Activated CD4-positive, alpha-beta T cell treated with anti-CD3 and anti-CD28 coated beads, Interleukin-2, Interleukin-4, amounts not matched to agents 100 ng/mL and 50 ng/mL, durations not matched to agents 16 hours and 8 hours (primary cell): ENCODE measurements at places on chromosomes 1 and 21.

- peak; percentile 49 for DNase-seq
Observed at GRCh38 chr1:11693024-11693590, 1.6 kb downstream of the DRAXIN start.

GRCh38 chr1:197422993-197423392 lies 154.9 kb downstream of the CRB1 start:
- no peak for DNase-seq

DNA sequence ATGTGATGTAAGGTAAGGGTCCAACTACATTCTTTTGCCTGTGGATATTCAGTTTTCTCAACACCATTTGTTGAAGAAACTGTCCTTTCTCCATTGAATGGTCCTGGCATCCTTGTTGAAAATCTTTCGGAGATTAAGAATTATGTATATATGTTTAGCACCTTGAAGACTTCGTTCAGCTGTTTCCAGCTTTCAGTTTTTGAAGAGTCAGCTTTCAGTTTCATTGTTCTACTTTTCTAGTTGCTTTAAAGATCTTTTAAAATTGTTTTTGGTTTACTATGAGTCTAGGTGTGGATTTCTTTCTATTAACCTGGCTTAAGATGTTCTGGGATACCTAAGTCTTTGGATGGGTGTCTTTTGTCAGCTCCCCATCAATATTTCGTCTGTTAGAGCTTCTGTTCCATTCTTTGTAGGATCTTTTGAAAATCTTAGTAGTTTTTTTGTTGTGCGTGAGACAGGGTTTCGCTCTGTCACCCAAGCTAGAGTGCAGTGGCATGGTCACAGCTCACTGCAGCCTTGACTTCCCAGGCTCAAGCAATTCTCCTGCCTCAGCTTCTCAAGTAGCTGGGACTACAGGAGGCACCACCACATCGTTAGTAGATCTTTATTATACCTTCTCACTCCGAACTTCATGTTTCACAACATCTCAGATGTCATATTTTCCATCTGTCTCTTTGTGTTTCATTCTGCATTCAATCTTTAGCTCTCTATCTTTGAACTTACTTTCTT lies 353.5 kb upstream of the B3GALT2 start:
- DNase-seq: peak; percentile 39

DNA sequence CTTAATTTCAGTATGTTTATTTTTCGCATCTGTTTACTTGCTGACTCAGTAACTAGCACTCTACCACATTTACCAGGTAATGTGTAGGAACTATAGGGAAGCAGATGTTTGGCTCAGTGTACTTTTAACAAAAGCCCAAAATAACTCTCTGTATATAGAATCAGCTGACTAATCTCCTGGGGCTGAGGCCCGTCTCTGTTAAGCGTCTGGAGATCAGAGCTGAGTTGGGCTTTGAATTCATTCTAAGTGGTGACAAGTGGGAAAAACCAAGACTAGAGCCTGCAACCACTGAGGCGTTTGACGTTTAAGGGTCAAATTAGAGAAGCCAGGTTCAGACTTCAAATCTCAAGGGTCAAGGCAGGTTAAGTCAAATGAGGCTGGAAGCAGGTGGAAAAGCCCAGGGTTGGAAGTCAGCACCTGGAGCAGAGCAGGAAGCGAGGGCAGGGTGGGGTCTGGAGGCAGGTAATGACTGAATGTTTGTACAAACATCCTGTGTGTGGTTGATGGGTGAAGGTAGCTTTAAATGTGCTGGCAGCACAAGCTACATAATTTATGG lies 56.8 kb upstream of the LYST start:
- no peak for DNase-seq

GRCh38 chr1:39494671-39495410 lies 3.4 kb downstream of the BMP8A start:
- DNase-seq: no peak

DNA sequence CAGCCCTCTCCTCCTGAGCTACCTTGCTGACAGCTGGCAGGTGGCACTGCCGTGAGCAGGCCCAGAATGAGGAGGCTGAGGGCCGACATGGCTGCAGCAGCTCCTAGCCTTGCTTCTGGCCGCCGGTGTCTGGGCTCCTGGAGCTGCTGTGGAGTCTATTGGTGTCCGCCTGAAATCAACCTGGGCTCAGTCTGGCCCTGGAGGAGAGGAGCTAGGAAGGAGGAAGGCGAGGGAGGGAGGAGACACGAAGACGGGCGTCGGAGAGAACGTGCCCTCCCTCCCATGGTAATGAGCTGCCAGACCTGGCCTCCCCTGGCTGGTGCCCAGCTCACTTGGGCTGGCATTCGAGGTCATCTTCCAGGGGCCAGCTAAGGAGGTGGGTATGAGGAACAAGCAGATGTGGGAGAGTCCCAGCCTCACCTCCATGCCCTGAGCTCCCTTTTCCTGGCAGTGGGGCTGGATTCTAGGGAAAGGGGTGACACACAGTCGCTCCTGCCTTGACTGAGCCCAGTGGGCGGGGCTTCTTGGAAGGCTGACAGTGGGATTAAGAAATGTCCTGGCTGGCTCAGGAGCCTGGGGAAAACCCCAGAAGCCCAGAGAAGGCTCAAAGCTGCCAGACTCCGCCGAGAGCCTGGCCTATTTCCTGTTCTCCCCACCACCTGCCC lies at the start of gene PDZK1IP1:
Gene PDZK1IP1, minus strand, starts transcription at position 193 of the 665 bp plus-strand sequence. Its CDS starts 104 bp downstream, at position 89.
- no peak for DNase-seq

GRCh38 chr1:11207898-11208611 lies 18.9 kb downstream of the ANGPTL7 start:
- DNase-seq: no peak

GRCh38 chr1:93244298-93245069 lies 64.0 kb downstream of the CCDC18 start:
- no peak for DNase-seq

DNA sequence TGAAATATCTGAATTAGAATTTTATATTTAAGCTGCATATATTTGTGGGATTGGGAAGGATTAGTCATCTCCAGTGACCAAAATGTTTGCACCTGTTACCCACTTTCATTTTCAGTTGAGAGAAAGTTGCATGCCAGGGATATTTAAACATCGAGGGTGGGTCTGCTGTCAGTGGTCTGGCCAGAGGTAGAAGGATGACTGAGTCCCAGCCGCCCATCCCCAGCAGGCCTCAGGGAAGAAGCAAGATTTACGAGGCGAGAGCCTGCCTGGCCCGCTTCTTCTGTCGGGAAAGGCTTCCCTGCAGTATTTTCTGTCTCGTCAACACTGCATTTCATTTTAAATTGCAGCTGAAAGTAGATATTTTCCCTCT lies 1.4 kb upstream of the MAN1C1 start:
- no peak for DNase-seq

DNA sequence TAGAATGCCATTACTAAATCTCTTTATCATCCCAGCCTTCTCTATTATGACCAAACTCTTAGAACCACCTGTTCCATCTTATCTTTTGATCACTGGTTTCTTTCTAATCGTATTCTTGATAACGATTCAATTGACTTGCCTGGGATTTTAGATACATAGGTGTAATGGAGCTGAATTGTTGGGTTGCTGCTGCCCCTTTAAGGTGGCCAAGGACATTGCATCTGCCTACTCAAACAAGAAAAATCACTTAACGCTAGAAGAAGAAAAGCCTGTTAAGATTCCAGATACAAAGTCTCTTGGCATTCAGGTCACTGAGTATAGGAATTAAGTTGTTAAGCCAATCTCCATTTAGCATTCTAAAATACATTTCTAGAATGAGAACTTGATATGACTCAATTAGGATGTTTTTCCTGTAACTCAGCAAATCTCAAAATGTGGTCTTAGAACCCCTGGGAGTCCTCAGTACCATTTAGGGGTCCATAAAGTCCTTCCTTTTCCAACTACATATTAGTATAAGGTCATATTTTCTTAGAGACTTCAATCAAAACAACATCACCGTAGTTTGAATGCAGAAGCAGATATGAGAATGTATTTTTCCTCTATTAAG lies 12.4 kb downstream of the NEXN start:
- DNase-seq: peak; percentile 17

DNA sequence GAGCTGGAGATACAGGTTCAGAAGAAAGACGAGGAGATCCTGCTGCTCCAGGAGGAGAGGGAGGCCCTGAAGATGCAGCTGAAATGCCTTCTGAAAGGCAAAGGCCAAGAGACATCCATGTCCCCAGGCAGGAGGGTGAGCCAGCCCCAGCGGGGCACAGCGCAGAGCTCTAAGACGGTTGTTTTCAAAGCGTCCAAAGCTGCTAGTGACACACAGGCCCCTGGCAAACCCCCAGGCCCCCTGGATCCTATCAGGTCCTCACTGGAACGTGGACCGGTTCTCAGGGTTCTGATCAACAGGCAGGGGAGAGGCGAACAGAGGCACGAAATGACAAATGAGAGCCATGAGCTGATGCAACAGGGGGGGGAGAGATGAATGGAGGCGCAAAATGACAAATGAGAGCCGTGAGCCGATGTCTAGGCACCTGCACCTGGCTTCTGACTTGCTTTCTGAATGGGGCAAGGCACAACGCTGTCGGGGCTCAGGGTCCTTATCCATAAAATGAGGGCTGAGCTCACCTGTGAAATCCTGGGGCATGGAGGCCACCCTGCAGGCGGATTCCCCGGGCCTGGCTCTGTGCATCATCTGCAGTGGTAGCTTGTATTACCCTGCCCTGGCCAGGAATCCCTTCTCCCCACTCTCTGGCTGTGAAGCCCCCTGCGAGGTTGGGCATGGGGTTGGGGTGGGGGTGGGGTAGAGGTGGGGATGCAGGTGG lies 9.2 kb downstream of the CCDC27 start:
- DNase-seq: no peak
